Upper lobe of right lung (tissue), 1 donor: ENCODE measurements at places on chromosomes 2 and 18.

- DNase-seq: no peak
Observed at GRCh38 chr2:112061840-112062239, 6.8 kb downstream of the TMEM87B start.

DNA sequence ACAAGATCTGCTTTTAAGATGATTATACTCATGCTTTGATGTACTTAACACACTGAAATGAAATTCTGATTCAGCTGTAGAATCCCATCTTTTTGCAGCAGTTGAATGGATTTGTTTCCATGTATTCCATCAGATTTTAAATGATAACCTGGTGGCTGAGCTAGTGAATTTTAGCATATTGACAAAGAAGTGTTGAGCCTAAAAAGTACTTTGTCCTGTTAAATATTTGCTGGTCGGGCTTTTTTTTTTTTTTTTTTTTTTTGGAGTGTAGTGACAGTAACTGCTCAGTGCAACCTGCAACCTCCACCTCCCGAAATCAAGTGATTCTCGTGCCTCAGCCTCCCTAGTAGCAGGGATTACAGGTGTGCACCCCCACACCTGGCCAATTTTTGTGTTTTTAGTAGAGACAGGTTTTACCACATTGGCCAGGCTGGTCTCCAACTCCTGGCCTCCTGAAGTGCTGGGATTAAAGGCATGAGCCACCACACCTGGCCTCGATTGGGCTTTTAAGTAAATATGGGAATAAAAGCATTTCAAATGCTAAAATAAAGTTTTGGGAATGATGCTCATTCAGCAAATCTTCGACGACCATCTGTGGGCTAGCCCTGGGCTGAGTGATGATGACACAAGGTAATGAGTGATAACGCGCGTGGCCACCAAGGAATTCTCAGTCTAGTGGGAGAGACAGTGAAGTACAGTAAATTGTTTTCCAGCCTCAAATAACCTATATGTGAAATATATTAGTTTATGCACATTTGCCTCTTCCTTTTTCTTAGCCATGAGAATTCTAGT lies 2.2 kb downstream of the ELP2 start:
- no peak for DNase-seq

DNA sequence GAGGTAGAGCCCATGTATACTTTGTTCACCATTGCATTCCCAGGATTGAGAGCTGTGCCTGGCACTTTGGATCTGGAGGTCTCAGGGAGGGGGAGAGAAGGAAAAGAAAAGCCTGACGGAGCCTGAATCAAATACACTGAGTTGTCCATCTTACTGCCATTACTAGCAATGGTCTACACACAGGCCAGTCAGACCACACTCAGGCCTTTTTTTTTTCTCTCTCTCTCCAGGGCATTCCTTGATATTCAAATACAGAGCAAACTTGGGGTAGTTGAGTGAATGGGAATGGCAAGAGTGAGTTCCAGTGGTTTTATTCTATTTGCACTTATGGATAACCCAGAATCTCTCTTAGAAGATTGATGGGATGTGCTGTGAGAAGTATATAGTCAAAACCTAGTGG lies 11.8 kb downstream of the DSEL start:
- no peak for DNase-seq

GRCh38 chr2:73985308-73986084 lies 786 bp downstream of the TET3 start:
- peak; percentile 75 for DNase-seq

DNA sequence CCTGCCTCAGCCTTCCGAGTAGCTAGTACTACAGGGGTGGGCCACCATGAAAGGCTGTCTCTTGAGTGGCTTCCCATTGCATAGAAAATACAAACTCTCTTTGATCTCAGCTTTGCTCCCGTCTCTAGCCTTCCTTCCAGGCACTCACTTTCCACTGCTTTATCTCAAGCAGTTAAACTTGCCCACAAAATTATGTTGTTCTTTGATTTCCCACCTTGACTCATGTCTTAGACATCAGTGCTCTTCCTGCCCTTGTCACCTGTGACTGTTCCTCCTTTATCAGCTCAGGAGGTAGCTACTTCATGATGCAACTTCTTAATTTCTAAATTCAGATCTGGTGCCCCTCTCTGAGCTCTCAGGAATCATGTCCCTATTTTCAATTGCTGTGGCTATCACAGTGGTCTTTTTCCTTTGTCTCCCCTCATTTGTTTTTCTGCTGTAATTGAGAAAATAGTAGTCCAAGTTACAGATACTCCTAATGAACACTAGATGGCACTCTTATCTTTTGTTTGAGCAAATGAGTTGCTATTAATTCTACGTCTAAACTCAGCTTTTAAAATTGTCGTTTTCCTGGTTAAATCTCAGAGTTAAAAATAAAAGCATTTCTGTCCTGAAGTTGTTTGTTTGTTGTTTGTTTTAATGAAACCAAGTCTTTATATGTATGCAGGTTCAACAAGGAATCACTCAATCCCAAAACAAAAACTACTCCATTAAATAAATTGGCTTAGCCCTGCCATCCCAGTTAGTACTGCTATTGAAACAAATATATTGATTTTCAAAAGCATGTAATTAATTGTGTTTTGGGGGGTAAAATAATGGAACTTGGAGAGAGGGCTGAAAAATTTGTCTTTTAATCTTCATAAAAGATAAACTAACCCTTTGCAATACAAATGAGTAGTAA lies 46.9 kb upstream of the GREB1L start:
- no peak for DNase-seq

GRCh38 chr18:5879479-5879882 lies 15.8 kb downstream of the TMEM200C start:
- no peak for DNase-seq

DNA sequence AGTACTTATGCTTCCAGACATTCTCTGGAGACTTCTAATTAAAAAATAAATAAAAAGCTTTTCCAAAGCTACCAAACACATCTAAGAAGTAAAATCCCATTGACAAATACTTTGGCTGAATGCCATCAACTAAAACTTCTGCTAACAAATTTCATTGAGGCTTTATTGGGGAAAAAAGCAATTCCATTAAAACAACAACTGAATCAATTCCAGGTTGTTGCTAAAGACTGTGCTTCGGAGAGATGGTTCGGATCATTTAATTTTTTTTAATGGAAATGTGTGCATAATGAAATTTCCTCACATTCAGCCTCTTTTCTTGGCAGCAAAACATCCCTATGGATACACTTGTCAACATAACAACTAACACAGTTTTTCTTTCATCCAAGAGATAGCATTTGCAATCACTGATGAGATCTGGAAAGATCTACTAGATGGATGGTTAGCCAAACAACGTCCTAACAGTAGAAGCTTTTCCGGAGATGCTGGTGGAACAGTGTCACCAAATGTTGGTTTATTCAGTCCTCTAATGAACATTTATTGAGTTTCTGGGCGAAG lies 446.1 kb upstream of the FAM98A start:
- no peak for DNase-seq

DNA sequence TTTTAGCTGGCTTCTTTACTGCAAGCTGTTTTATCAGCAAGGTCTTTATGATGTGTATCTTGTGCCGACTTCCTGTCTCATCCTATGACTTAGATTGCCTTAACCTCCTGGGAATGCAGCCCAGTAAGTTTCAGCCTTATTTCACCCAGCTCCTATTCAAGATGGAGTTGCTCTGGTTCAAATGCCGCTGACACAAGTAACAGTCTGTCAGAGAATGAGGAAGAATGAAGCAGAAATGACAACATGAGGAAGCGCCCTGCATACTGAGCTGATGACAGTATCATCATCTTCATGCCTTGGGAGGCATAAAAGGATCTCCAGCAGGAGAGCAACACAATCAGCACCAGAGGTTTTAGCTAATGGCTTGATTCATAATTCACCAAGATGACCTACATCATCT lies 309.4 kb downstream of the NBAS start:
- DNase-seq: no peak

DNA sequence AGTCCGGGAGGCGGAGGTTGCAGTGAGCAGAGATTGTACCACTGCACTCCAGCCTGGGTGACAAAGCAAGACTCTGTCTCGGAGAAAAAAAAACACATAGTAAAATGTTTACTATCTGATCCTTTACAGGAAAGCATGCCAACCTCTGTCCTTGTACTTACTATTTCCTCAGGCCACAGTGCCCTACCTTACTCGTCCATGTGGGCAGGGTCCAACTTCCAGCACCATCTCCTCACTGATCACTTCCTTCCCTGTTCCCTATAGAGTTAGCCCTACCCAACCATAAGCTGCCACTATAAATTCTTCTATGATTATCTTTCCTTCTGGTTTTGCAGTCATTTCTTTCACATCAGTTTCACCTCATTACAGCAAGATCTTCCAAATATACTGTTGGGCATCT lies 136.2 kb downstream of the MYO5B start:
- DNase-seq: no peak

GRCh38 chr18:36337679-36338402 lies 40.3 kb downstream of the FHOD3 start:
- DNase-seq: no peak

GRCh38 chr2:195331129-195331528 lies 325.9 kb upstream of the SLC39A10 start:
- no peak for DNase-seq

GRCh38 chr2:235215248-235215647 lies 263.4 kb downstream of the SH3BP4 start:
- no peak for DNase-seq

DNA sequence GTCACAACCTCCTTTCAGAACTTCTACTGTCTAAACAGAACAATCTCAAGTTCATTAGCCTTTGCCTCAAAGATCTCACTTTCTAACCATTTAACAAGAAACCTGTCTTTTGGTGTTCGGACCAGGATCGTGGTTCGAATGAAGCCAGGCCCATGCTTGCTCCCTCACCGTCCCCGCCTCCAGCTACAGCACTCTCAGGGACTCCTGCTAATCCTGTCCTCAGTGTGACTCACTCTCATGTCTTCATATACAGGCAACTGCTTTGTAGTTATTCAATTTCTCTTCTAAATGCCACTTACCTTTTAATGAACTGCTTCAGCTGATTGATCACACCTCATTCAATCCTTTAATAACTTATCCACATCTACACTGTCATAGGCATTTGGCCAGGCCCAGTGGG lies 15.8 kb downstream of the SERTAD2 start:
- DNase-seq: no peak

GRCh38 chr2:183028108-183028507 lies 10.1 kb downstream of the NCKAP1 start:
- DNase-seq: no peak

- peak; percentile 23 for DNase-seq
Observed at GRCh38 chr2:126788652-126789051, 110.0 kb upstream of the TEX51 start.

- DNase-seq: peak; percentile 52
Observed at GRCh38 chr18:44229693-44230108, 451.0 kb upstream of the SETBP1 start.

DNA sequence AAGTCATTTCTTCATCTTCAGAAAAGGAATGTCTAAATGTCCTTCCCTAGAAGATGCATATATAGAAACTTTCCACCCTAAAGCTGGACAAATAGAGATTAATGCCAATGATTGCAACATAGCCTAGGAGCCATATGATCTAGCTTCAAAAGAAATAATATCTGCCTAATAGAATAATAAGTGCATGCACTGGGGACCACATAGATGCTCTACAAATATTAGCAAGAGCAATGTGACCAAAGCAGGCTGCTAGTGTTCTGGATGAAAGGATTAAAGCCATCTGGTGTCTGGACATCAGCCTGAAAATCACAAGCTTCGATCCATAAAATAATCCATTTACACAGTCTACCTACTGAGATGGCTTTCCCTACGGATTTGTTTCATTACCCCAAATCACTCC lies 280.1 kb upstream of the KLHL14 start:
- no peak for DNase-seq

DNA sequence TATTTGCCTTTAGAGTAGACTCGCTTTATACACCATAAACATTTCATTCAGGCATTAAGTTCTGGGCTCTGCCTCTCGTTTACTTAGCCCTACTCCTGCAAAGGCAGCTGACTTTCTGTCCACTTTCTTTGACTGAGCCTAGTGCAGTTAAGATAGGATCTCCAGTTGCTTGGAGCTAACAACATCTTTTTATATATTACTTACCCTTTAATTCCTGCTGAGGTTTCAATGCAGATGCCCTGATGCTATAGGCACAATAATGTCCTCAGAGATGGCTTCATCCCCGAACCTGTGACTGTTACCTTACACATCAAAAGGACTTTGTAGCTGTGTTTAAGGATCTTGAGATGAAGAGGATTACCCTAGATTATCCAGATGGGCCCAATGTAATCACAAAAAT lies 505.8 kb upstream of the TNP1 start:
- no peak for DNase-seq

DNA sequence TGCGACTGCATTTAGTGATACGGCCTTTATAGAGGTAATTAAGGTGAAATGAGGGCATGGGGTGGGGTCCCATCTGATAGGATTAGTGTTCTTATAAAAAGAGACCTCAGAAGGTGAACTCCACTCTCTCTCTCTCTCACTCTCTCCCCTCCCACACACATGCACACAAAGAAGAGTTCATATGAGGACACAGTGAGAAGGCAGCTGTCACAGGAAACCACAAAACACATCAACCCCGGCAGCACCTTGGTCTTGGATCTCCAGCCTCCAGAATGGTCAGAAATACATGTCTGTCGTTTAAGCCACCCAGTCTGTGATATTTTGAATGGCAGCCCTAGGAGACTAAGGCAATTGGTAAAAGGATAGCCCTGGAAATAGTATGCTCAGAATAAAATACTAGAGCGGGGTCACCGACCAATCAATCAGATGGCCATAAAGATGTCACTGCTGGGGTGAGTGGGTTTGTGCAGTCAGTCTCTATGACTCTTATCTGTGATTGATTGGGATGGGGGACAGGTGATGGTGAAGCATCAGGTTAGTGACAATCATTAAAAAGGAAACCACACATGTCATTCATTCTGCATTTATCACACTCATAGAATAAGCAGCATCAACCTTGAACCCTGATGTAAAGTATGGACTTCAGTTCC lies 118.9 kb upstream of the POU3F3 start:
- no peak for DNase-seq

DNA sequence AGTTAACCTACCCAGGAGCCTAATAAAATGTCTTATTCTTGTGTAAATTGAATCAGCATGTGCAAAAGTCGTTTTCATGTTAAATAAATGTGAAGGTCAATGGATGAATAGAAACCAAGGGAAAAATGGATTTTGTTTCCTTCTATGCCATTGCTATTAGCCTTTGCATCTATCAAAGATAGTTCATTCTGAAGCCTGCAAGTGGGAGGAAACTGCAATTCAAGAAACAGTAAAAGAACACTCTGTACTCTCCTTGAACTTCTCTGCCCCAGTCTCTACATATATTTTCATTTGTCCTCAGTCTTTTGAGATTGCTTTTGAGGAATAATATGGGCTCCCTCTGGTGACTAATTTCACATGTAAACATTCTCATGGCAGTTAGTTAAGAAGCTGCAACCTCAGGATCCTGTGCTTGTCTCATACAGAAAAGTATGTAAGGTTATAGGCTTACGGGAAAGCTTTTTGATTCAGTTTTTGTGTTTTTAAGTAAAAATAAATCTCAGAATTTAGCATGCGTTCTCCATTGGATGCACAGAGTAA lies 1590.0 kb upstream of the LRRTM1 start:
- DNase-seq: no peak
